ENCODE measurements at places on chromosomes 5 and 9. TPM values are rescaled to one million over a fixed set of nuclear protein-coding genes. Genes with fewer than 3 reads are reported as not detected.

GRCh38 chr5:112413611-112414010, 5.5 kb downstream of the EPB41L4A start:
- DNase-seq = no peak

DNA sequence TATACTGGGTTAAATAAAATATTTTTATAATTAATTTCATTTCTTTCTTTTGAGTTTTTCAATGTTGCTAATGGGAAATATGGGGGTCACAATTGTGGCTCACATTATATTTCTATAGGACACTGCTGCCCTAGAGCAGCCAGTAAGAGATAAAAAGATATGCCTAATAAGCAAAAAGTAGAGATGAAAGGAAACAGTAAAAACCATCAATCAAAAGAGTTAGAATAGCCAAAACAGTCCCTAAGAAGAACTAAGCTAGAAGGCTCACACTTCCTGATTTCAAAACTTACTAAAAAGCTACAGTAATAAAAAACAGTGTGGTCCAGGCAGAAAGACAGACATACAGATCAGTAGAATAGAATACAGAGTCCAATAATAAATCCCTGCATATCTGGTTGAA, 104.4 kb downstream of the FANCC start:
- no peak for DNase-seq

Gene CEP72
- 8.5 TPM for polyA plus RNA-seq

GRCh38 chr5:124871303-124871702, 124.9 kb upstream of the ZNF608 start:
- no peak for DNase-seq

GRCh38 chr5:17216176-17216973, 1.1 kb upstream of the BASP1 start:
- DNase-seq = peak; percentile 84

DNA sequence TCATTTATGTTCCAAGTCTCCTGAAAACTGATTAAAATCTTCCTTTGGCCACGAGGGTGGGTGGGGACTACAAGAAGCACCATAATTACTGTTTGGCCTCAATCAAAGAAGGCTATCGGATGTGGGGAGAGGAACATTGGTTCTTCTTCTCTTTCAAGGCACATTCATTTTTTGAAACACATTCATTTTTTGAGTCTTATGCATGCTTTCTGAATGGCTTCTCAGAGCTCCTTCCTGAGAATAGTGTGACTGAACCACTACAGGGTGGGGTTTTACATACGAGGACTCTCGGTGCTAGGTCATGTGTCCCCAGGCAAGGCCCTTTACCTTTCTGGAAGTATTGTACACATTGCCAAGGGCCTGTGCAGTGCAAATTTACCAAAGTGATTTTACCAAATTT, 7.0 kb upstream of the GRIA1 start:
- DNase-seq = no peak

DNA sequence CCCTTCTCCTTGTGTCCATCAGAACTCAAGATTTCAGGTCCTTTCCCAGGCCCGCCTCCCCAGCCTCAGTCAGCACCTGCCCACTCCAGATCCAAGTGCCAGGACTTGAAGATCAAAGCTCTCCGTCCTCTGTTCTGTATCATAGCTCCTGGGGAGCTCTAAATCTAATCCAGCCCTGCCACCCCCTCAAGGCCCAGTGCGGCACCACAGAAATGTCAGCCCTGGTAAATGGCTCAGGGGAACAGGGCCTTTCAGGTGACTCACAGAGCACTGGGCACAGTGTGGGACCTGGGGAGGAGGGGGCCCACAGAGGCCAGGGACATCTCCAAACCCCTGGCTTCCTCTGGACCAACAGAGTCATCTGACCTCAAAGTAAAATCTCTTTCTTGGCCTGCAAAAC, 6.0 kb downstream of the CSF2 start:
- DNase-seq = no peak

Gene SLCO6A1
- not detected for polyA plus RNA-seq

DNA sequence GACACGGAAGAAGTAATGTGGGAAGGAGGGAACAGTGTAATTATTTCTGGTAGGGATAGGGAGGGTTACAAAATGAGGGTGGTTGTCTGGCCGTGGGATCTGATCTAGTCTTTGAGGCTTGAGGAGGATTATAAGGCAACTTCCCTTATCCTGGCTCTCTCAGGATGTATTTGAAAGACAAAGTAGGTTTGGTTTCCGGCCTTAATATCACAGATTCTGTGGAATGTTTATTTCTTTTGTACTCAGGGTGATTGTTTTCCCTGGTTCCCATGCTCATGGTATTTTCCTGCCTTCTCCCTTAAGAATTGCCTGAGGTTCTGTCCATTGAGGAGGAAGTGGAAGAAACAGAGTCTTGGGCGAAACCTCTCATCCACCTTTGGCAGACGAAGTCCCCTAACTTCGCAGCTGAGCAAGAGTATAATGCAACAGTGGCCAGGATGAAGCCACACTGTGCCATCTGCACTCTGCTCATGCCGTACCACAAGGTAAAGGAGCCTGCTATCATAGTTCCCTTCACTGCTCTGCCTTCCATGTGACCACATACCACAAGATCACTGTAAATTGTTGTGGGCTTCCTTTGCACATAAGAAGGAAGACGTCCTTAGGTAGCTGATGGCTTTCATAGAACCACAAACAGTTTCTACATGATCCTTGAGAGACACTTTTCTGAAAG, 253.8 kb downstream of the KDM4C start:
- no peak for DNase-seq

GRCh38 chr9:38079461-38080031, 10.5 kb upstream of the SHB start:
- DNase-seq = no peak

DNA sequence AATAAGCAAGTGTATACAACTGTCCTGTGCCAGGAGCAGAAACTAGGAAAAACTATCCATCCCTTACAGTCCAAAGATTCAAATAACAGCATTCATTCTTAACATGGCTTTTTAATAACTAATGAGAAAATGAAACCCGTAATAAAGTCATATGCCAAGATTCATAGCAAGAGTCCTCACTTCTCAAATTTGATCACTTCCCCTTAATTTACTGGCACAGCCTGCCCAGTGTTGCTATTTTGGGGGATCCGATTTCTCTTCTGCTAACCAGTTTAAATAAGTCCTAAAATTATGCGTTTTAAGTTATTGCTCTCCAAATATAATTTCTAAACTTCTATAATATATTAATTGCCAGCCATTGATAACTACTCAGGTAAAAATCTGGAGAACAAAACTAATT, 177.0 kb upstream of the PTGER4 start:
- no peak for DNase-seq

Gene MSMP
- not detected for polyA plus RNA-seq

DNA sequence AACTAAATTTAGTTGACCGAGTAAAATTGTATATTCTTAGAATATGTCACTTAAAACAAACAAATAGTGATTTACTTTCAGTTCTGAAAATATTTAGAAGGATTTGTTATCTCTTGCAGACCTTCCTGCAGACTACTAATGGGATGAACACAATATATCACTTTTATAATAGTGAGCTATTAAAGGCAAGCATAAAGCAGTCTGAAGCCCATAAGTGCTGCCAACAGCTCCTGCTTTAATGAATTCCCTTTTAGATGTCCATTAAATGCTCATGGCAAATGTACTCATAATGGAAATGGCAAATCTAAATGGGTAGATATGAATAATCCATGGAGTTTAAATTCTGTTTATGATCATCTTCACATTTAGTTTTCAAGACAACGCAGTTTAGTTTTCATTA, 170.2 kb downstream of the RANBP17 start:
- no peak for DNase-seq

Gene CATSPER3
- polyA plus RNA-seq = 0.95 TPM

DNA sequence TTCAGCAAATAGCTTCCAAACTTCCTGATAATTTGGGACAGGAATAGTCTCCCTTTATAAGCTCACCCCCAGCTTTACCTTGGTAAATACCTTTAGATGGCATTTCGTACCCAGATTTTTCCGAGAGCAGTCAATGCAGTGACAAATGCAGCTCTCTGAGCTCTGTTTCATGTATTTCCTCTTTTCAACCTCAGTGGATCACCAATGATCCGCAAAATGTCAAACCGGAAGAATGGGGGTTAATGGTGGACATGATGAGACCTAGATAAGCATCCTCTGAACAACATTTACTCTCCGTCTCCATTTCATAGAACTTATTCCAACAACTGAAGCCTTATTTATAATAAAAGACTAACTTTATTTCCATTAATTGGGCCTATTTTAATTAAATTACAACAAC, 227.3 kb downstream of the MCTP1 start:
- no peak for DNase-seq

GRCh38 chr5:59922220-59922619, 28.7 kb upstream of the PDE4D start:
- DNase-seq = no peak

DNA sequence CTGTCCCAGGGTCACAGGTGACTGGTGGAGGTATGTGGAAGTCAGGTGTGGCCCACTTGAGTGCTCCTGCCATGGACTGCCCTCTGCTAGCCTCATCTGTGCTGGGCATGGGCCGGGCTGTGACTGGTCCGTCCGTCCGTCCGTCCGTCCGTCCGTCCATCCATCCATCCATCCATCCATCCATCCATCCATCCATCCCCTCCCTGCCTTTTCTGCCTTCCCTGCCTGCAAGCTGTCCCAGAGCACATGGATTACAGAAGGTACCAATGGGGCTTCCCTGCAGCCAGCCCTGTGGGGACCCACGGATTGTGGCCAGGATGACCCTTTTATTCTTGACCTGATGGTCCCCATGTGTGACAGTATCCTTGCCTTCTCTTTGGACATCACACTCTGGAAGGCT, 92.5 kb downstream of the MACROH2A1 start:
- no peak for DNase-seq

GRCh38 chr5:130796902-130797301, 368.2 kb downstream of the HINT1 start:
- DNase-seq = no peak

DNA sequence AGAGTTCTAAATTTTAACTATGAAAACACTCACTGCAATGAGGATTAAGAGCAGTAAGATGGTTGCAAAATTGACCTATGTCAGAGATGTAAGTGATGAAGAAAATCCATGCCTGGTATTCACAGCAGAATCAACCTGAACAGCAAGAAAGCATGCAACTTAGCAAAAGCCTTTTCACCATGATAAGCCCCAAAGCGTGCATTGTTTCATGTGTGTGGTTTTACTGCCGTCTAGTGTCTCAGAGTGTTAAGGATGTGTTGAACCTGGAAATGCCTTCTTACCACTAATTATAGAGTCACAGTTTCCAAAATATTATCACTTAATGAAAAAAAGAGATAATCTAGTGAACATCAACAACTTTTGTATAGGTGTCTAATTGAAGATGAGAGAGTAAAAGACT, 415.2 kb upstream of the TRPC7 start:
- DNase-seq = no peak

DNA sequence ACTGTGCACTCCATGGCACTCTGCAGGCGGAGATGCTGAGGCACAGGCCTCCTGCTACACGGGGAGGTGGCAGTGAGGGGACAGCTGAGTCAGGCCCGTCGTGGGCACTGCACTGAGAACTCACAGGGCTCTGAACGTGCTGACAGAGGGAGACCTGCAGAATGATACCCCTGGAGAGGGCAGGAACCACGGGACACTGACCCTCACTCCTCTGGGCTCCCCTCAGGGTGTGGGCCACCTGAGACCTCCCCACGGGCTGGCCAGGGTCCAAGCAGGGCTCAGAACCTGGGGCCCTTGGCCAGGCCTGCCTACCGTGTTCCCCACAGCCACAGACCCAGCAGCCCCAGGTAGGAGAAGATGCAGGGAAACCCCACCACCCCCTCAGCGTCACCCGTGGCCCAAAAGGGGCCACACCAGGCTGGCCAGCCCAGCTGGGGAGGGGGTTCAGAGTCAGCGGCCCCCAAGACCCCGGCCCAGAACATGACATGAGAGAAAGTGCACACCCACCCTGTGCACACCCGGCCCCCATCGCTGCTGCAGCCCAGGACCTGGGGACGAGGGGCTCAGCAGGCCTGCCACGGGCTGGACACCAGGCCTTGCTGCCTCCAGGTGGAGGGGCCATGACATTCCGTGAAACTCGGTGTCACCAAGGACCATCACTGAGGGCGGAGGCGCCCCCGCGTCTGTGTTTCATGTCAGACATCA, 30.9 kb downstream of the GLT6D1 start:
- no peak for DNase-seq

DNA sequence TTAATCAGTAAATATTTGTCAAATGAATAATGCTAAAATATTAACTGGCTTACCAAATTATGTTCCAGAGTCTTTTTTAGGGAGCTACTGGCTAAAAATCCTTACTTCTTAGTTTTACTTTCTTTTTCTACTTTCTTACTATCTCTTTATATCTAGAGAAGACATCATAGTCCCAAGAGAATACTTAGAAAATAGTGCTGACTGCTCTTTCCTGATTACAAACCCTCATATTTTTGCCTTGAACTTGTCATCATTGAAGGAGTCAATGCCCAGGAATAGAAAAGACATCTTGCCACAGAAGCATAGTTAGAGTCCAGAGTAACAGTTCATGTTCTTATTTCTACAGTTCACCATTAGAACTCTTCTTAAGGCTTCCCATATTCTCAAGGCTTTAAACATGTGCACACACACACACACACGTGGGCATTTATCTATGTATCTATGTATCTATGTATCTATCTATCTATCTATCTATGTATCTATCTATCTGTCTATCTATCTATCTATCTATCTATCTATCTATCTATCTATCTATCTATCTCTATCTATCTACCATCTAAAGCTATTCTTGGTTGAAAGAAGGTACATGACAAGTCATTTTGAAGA, 654.3 kb downstream of the ANXA1 start:
- no peak for DNase-seq

All from right lung (tissue), 10 donors.